ENCODE measurements at places on chromosomes 13 and 19.

DNA sequence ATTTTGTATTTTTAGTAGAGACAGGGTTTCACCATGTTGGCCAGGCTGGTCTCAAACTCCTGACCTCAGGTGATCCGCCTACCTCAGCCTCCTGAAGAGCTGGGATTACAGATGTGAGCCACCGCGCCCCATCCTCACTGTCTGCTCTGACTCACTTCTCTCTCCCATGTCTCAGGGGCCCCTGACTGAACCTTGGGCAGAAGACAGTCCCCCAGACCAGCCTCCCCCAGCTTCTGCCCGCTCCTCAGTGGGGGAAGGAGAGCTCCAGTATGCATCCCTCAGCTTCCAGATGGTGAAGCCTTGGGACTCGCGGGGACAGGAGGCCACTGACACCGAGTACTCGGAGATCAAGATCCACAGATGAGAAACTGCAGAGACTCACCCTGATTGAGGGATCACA, 5.0 kb downstream of the SIGLEC9 start:
- no peak for DNase-seq

DNA sequence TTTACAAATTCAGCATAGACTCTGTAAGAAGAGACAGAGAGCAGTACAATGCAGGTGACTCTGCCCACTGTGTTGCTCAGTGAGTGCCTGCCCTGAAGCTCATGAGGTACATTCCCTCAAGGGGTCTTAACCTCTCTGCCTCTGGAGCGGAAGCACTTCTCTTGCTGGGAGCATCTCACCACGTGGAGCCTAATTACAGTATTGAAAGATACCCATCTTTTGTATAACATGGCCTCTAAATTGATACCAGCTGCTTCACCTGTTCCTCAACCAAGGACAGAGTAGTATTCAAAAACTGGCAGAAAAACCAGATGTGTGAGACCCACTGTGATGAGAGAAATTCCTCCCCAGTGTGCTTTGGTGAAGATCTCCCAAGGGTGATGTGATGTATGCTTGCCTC, 77.1 kb downstream of the SACS start:
- no peak for DNase-seq

DNA sequence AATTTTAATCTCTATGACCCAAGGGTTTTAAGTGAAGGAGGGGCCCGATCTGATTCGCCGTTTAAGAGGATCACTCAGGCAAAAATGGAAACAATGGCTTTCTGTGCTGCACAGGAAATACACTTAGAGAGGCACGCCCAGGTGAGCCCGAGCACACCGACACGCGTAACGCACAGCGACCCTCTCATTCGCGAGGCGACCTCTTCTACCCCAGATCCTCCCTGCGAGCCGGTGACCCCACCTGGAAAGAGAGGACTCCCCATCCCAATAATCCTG, 216 bp downstream of the SH2D3A start:
- DNase-seq: no peak

- no peak for DNase-seq
These were observed 521 bp upstream of the NUP58 start for GRCh38 chr13:25300861-25301346.

- DNase-seq: no peak
These were observed 29.0 kb downstream of the ARID3A start for GRCh38 chr19:954672-955494.

DNA sequence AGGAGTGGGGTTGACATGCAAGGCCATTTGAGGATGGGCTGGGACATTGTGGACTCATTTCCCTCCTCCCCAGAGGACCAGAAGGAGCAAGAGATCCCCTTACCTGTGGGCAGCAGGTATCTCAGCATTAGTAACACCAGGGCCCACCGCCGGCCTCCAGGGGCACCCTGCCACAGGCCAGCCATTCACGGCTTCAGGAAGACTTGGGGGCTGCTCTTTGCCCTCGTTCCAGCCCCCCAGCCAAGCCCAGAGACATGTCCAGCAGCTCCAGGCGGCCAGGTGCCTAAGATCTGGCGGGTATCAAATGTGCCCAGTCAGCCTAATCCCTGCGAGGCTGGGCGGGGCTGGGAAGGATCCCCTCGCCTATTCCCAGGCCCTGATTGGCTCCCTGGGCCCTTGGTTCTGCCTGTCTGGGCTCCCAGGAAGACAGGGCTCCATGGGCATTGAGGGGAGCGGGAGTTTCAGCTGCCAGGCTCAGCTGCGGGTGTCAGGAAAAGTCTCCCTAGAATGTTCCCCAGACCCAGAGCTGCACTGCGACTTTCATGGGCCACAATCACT, 21.3 kb upstream of the OR1M1 start:
- no peak for DNase-seq

DNA sequence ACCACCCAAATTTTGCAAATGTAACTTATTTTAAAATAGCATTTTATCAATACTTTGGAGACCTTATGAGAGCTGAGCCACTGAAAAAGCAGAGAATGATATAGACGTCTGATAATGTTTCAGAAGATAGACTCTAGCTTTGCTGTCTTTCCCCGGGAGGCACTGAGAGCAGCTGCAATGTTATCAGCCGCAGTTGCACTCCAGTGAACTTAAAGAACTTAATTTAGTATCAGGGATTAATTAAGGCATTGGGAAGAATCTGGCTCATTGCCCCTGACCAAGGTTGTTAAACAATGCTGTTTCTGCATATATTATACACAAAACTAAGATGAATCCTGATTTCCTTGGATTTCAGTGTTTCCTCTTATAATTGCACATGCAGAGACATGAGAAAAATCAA, 75.7 kb upstream of the SGCG start:
- no peak for DNase-seq

DNA sequence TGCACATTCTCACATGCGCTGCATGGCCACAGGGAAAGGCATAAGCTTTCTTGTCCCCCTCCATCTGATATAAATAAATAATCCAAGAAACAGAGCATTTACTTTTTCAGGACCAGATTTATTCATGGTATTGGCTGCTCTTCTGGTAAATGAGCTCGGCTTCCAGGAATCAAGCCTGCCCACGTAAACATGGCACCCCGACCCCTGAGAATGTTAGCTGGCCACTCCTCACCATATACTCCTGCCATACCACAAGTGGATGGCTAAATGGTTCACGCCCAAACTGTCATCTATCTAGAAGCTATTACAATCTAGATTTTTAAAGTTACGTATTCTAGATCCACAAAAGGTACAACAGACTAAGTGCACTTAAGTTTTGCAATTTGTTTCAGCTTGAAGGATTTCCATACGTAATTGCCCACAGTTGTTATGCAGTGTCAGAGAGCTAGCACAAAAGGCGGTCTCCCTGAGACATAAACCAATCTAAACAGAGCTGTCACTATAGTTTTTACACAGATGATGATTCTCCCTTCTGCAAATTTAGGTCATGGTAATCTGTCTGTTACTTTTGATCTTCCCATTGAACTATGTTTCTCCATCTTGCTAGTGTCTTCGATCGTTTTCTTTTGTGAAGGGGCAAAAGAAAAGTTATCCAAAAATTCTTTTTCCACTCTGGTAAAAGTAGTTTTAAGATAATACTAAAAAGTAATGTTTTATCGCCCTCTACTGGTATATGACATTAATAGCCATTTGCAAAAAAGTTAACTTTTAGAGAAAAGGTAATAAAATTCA, 16.2 kb upstream of the FOXO1 start:
- no peak for DNase-seq

DNA sequence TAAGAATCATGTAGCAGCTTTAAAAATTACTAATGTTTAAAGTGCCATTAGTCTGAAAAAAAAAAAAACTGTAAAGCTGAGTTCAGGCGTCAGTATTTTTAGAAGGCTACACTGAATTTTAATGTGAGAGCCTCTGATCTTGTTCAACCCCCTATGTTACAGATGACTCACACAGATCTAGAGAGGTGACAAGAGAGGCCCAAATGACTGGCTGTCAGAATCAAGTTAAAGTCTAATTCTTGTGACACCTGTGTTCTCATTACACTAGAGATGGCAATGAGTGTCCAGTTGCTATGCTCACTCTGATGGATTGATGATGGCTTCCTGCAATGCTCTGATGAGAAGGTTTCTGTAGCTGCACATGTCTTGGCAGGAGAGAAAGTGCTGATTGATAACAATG, 203.5 kb upstream of the OBI1 start:
- DNase-seq: no peak

DNA sequence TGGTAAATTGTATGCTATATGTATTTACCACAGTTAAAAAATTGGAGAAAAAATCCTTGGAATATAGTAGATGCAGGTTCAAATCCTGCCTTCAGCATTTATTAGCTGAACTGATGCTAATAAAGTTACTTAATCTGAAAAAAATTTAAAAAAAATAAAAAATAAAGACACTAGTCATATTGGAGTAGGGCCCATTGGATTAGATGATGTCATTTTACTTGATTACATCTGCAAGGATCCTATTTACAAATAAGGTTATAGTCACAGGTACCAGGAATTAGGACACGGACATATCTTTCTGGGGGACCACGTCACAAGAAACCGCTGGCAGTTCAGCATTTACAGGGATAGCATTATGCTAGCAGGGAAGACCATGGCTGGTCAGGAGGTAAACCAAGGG, 6.2 kb downstream of the ZNF555 start:
- DNase-seq: no peak

GRCh38 chr19:32540621-32541020, 40.4 kb upstream of the PDCD5 start:
- no peak for DNase-seq

All from thymus (tissue), 14 donors.